Muscle of leg (tissue), 16 donors: ENCODE measurements at places on chromosomes 3 and 15. TPM values are rescaled to one million over a fixed set of nuclear protein-coding genes. Genes with fewer than 3 reads are reported as not detected.

- H3K27me3 ChIP-seq = peaks cover 41% of the 10 kb centered on the region
- no peak for DNase-seq
- H3K4me1 ChIP-seq = no peaks in the 10 kb centered on the region
- H3K4me3 ChIP-seq = no peak overlapping the region
- H3K36me3 ChIP-seq = no peaks in the 10 kb centered on the region
- H3K27ac ChIP-seq = no peak overlapping the region
These were observed 323.5 kb downstream of the UACA start for GRCh38 chr15:70439880-70440279.

DNA sequence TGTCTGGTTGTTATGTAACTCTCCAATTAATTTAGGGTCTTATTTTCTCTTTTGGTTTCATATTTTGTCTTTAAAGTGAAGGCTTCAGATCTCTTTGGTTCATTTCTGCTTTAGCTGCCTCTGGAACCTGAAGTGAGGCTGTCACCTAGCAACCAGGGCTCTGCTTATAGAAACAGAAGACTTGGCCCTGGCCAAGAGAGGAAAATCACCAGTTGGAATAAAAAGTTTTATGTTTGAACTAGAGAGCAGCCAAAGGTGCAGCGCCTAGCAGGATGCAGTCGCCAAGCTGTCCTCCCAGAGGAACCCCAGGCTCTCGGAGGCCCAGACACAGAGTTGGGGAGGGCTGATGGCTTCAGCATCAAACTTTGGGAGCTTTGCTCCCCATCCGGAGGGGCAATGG, 41.1 kb downstream of the LYZL4 start:
- peaks cover 12% of the 10 kb centered on the region for H3K4me1 ChIP-seq
- H3K27me3 ChIP-seq = no peaks in the 10 kb centered on the region

Gene ZBTB11
- total RNA-seq = 16.9 TPM

Gene CCR2
- 0.98 TPM for total RNA-seq

GRCh38 chr3:30779686-30780287, 114.7 kb downstream of the GADL1 start:
- no peaks in the 10 kb centered on the region for H3K36me3 ChIP-seq
- no peak overlapping the region for H3K4me3 ChIP-seq
- no peaks in the 10 kb centered on the region for H3K27me3 ChIP-seq
- no peak for DNase-seq
- H3K4me1 ChIP-seq = no peaks in the 10 kb centered on the region
- no peak overlapping the region for H3K27ac ChIP-seq

DNA sequence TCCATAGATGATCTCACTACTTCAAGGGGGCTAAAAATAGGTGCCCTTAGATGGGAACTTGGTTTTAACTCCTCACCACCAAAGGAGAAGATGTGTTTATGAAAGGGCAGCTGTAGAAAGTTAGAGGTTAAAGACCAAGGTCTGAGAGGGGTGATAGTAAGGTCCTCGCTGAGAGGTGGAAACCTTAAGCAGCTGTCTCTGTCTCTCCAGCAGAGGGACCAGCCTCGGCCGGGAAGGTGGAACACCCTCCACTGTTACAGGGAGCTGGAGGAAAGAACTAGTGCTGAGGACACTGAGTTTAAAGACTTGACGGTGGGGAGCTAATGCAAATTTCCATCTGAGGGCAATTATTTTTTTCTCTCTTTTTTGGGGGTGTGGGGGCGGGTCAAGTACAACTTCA, 8.9 kb upstream of the RLBP1 start:
- no peak for DNase-seq
- H3K36me3 ChIP-seq = no peaks in the 10 kb centered on the region
- no peak overlapping the region for H3K4me3 ChIP-seq
- H3K27me3 ChIP-seq = peaks cover 2% of the 10 kb centered on the region

DNA sequence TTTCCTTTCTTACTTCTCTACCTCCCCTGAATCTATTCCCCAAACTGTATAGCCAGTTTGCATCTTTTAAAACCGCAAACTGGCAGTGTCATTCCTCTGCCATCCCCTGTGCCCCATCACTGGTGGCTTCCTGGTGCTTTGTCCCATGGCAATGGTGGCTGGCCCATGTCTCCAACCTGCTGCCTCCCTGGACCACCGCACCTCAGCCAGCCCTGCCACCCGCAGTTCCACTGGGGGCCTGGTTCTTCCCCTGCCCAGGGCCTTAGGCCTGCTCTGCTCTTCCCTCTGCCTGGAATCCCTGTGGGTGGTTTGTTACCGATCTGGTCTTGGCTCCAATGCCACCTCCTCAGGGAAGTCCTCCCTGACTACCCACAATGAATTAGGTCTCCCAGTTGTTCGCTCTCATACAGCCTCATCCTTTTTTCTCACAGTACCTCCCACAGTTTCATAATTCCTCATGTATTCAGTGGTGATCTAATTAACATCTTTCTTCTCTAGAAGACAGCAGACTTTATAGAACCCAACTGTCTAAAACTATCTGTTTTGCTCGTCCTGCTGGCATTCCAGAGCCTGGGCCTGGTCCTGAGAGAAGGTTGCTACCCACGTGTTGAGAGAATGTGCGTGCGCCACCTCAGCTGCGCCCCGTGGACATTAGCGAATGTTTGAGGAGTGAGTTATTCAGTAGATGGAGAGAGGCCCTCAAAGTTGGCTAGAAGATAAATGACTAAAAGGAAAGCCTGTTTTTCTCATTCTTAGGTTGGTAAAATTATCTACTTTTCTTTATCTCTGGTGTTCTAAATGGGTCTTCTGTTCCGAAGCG, 130.1 kb downstream of the DNAJB8 start:
- peaks cover 14% of the 10 kb centered on the region for H3K36me3 ChIP-seq
- H3K4me3 ChIP-seq = no peak overlapping the region
- H3K27me3 ChIP-seq = no peaks in the 10 kb centered on the region

DNA sequence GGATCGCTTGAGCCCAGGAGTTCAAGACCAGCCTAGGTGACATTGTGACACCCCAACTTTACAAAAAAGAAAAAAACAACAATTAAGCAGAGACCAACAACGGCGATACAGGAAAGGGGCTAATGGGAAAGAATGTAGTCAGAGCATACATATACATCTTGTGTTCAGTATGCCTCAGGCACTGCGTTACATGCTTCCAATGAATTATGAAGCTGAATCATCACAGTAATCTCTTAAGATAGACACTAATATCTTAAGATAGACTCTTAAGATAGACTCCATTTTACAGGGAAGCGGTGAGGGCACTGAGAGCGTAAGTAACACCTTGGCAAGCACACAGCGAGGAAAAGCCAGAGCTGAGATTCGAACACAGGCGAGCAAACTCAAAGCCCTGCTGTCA, 6.1 kb upstream of the LDHAL6B start:
- H3K4me3 ChIP-seq = no peak overlapping the region
- peaks cover 2% of the 10 kb centered on the region for H3K4me1 ChIP-seq
- no peak for DNase-seq
- no peaks in the 10 kb centered on the region for H3K27me3 ChIP-seq
- no peak overlapping the region for H3K27ac ChIP-seq

DNA sequence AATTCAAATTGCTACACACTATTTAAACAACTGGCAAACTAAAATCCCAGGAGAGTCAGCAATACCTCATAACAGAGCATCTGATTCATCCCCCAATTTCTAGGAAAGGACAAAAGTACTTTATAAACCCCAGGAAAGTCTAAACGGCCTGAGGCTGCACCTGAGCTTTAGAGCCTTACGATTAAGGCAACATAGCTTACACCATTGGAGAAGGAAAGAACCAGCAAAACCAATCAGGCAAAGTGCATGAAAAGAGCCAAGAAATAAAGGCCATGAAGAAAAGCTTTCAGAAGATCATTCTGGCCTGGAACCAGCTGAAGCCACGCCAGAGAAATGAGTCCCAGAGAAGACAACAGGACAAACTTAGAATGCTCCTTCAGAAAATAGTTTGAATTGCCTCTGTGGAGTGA, 48.1 kb downstream of the PTPN9 start:
- peak; percentile 90 for DNase-seq
- H3K27ac ChIP-seq = peak overlapping the region; percentile 49
- no peak overlapping the region for H3K4me3 ChIP-seq
- H3K4me1 ChIP-seq = peaks cover 20% of the 10 kb centered on the region

DNA sequence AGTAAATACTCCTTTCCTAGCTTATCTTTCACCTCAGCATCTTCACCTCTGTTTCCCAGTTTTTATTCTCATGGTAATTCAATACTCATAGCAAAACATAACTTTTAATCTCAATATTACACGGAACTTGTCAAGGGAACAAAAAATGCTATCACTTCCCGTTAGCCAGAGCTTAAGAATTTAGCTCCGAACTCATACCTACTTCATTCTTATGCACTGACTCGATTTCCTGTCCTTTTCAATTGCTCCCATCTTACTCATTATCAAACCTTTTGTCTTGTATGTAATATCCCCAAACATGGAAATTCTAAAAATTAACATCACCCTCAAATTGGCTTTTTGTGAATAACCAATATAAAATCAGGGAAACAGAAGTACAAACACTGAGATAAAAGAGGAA, 28.2 kb downstream of the MYEF2 start:
- no peaks in the 10 kb centered on the region for H3K36me3 ChIP-seq
- H3K4me1 ChIP-seq = no peaks in the 10 kb centered on the region
- no peak overlapping the region for H3K27ac ChIP-seq

GRCh38 chr15:52496776-52497470, 31.8 kb downstream of the MYO5A start:
- no peak for DNase-seq
- no peak overlapping the region for H3K4me3 ChIP-seq
- H3K27me3 ChIP-seq = no peaks in the 10 kb centered on the region
- H3K36me3 ChIP-seq = no peaks in the 10 kb centered on the region

Gene ASB14
- 0.18 TPM for total RNA-seq

GRCh38 chr3:134404366-134404885, 30.2 kb upstream of the AMOTL2 start:
- peaks cover 37% of the 10 kb centered on the region for H3K4me1 ChIP-seq
- peak overlapping the region; percentile 9 for H3K27ac ChIP-seq
- H3K27me3 ChIP-seq = peaks cover 9% of the 10 kb centered on the region
- no peak for DNase-seq
- H3K36me3 ChIP-seq = no peaks in the 10 kb centered on the region

- H3K4me3 ChIP-seq = no peak overlapping the region
- DNase-seq = no peak
- H3K4me1 ChIP-seq = no peaks in the 10 kb centered on the region
- no peak overlapping the region for H3K27ac ChIP-seq
- no peaks in the 10 kb centered on the region for H3K27me3 ChIP-seq
- no peaks in the 10 kb centered on the region for H3K36me3 ChIP-seq
These were observed 47.4 kb downstream of the CHCHD4 start for GRCh38 chr3:14077310-14077709.

GRCh38 chr15:66138096-66138783, 115.3 kb downstream of the MEGF11 start:
- peaks cover 2% of the 10 kb centered on the region for H3K27me3 ChIP-seq
- no peak for DNase-seq
- H3K27ac ChIP-seq = no peak overlapping the region
- H3K4me1 ChIP-seq = peaks cover 40% of the 10 kb centered on the region
- H3K36me3 ChIP-seq = no peaks in the 10 kb centered on the region
- no peak overlapping the region for H3K4me3 ChIP-seq

GRCh38 chr15:96638793-96639192, 308.3 kb downstream of the NR2F2 start:
- no peak for DNase-seq
- H3K4me3 ChIP-seq = no peak overlapping the region
- no peak overlapping the region for H3K27ac ChIP-seq
- H3K4me1 ChIP-seq = no peaks in the 10 kb centered on the region
- no peaks in the 10 kb centered on the region for H3K36me3 ChIP-seq
